ENCODE measurements at places on chromosomes 13 and 19.
A peak's percentile ranks its signal among the peaks of the same experiment; 100 is the strongest.

DNA sequence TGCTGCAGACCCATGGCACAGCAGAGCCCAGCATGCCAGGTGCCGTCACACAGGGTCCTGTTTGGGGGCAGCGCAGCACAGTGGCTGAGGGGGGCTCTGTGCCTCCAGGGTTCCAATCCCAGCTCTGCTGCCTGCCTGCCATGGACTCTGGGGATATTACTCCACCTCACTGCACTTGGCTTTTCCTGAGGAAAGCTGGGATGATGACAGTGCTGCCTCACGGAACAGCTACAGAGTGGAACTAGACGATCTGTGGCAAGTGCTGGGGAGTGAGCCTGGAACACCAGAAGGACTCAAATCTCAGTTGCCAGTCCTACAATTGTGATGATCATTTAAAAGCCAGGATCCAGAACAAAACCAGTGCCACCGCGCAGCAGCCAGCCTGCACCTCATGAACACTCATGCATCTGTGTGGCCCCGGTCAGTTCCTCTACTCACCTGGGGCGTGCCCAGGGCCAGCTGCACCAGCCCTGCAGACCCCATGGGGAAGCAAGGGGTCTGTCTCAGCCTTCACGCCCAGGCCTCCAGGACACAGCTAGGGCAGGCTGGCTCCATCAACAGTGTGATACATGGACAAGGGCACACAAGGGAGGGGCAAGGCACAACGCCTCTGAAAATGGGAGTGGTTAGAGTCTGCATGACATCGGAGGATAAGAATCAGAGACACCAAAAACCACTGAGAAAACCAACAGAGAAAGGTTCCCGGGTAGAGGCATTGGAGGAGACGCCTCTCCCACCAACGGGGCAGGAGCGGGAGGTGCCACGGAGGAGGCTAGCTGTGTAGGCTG lies 55.2 kb downstream of the ATP7B start:
- no peak for DNase-seq

DNA sequence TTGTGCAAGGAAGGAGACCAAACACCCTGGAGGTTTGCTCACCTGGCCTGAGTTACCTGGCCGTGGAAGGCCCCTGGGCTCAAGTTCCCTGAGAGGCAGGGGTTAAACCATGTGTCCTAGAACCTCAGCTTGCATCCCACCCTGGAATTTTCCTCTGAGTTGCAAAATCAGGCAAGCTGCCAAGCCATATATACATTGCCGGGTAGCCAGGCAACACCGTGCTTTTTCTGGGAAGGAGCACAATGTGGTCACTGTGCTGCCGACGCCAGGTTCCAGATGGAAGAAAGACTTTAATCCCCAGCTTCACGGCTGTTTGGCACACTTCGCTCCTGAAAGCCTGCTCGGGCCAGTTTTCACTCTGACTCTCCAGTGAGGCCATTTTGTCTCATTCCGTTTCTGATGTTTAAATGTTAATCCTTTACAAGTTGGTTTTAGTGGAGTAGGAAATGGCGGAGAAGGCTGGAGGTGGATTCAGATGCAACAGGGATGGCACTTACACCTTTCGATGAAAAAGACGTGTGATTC lies 60.1 kb upstream of the PEG3 start:
- no peak for DNase-seq

GRCh38 chr19:46351241-46352041 lies 4.6 kb downstream of the PPP5C start:
- peak; percentile 49 for DNase-seq

- peak; percentile 19 for DNase-seq
Measured at GRCh38 chr13:25046985-25047511, 48.9 kb upstream of the PABPC3 start.

DNA sequence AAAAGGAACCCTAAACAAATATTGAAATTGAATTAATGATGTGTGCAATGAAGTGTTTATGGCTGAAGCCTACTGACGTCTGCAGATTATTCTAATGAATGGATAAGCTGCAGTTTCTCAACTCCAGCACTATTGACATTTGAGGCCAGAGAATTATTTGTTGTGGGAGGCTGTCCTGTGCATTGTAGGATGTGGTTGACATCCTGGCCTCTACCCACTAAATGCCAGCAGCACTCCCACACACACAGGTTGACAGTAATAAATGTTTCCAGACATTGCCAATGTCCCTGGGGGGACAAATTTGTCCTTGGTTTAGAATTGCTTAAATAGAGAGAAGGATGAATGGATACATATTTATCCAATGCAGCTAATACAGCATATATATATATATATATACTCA lies 19.2 kb upstream of the MYH14 start:
- no peak for DNase-seq

DNA sequence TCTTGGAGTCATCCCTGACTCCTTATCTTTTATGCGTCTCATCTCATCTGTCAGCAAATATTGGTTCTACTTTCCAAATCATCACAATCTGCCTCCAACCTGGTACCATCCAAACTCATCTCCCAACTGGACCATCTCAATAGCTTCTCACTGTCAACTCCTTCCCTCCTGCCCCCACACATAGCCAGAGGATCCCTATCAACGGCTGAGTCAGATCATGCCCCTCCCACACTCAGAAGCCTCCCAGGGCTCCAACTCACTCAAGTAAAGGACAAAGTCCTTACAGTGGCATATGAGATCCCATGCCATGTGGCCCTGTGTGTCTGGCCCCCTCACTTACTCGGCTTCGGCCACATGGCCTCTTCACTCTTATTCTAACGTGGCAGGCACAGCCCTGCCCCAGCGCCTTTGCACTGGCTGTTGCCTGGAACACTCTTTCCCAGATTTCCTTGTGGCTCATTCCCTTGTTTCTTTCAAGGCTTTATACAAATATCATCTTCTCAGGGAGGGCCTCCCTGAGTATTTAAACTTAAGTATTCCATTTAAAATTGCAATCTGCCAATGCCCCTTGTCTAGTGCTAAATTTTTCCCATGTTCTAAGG lies 4.3 kb downstream of the SPRED3 start:
- peak; percentile 59 for DNase-seq

GRCh38 chr13:50322006-50322405 lies 306.8 kb downstream of the KCNRG start:
- DNase-seq: no peak

DNA sequence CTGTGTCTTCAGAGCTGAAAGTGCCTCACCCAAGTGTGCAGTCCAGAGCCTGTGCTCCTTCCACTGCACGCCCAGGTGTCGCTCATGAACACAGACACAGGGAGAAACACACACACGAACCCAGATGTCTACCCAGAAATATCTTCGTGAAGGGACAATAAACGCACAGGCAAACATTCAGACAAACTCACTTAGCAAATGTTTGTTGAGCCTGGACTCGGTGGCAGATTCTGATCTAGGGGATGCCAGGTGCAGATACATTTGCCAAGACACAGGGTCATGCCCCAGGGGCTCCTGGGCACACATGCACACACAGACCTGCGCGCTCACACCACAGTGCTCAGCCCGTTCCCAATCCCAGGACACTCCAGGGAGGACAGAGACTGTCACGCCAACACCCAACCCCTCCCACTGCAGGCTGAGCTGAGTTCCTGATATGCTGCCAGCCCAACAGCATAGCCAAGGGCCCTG lies 31.9 kb downstream of the SCGB2B2 start:
- no peak for DNase-seq

- peak; percentile 19 for DNase-seq
Measured at GRCh38 chr19:55406826-55407549, 600 bp downstream of the UBE2S start.

- no peak for DNase-seq
Measured at GRCh38 chr19:41912899-41913537, 15.2 kb downstream of the ERFL start.

DNA sequence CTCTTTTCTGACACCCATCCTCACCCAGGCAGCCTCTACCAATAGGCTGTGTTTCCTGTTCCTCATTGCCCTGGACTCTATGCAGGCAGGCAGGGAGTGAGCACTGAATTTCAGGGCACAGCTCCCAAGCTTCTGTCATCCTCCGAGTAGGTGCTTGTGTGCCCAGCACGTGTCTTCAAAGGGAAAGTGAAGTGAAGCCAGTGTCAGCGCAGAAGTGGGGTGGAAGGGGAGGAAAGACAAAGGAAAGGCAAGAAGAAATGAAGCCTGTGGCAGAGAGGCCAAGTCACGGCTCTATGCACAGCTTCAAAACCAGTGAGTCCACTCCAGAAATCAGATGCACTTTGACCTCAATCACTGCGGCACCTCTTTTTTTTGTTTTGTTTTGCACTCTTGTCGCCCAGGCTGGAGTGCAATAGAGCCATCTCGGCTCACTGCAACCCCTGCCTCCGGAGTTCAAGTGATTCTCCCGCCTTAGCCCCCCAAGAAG lies 16.9 kb downstream of the CEBPA start:
- no peak for DNase-seq

GRCh38 chr13:43682701-43683100 lies 104.1 kb downstream of the ENOX1 start:
- no peak for DNase-seq

DNA sequence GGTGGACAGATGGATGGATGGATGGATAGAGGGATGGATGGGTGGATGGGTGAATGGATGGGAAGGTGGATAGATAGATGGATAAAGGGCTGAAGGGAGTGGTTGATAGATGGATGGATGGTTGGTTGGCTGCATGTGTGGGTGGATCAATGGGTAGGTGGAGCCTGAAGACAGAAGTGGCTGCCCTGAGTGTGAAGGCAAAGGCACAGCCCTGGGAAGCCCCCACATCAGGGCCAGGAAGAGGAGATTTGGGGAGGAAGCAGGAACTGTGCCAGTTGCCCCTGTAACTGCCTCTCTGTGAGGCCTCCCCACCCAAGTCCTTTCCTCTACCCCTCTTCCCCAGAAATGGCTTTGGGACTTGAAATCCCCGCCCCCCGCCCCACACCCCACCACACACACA lies 43.4 kb upstream of the NFIC start:
- DNase-seq: no peak

DNA sequence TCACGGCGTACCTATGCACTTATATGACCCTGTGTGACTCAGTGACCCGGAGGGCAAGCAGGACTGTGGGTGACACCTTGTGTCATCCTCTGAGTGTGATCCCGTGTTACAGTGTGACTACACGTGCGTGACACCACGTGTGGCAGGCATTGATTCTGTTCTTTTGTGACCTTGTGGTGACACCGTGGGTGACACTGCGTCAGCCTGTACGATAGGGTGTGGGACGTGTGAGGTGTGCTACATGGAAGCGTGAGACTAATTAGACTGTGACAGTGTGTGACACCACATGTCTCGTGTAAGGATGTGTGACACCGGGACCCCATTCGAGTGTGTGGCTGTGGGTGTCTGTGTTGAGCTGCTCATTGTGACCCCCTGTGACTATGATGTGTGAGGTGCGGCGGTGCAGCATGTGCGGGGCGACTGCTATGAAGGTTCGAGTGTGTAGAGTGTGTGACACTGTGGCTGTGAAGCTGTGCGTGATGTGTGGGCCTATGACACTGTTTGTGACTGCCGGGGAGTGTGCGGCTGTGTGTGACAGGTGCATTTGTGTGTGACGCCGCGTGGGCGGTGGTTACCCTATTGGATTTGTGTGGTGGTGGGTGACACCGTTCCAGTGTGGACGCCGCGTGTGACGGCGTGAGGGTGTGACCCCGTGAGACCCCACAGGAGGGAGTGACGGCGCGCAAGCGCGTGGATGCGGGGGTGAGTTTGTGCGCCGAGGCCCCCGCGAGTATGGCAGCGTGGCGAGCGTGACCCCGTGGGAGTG lies 399 bp upstream of the SPTBN4 start:
- DNase-seq: no peak

DNA sequence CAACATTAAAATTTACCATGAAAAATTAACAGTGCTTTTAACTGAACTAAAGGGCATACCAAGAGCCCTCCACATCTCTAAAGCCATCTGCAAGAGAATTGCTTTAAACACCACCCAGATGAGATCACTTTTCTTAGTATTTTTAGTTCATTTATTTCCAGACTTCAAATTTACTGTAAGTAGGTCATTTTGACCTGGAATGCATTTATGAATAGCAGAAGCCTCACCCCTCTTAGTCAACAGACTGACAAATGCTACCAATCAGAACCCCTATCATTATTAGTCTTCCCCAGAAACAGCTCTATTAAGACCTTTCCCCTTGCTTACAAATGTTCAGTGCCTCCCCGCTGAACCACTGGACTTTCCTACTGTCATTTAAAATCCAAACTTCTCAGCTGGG lies 27.3 kb downstream of the RUBCNL start:
- DNase-seq: peak; percentile 81

DNA sequence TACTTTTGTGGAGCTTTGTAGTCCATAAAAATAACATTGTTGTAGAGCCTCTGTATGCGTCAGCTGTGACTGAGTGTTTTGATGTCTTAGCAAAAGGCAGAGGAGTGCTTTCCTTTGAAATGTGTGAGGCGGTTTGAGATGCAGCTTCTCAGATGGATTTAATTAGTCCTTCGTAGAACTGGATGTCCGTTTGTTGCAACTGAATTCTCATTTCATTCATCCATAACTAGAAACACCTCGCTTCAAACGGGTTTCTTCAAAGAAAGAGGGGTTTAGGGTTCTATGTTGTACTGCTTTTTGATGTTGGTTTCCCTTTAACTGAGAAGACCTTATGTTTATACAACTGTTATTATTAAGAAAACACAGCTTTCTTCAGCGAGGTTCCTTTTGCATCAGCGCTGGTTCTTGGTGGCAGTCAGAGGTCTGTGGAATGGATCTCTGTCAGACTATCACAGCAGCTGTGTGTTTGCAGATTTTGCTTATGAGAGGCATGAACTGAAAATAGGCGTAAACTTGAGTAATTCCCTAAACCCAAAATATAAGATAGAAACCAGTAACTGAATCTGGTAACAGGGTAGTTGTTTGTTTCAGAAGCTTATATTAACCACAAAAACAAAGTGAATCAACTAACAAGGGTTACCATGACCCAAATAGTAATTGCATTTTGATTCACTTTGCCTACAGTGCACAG lies 194.4 kb downstream of the GGACT start:
- peak; percentile 94 for DNase-seq

- DNase-seq: no peak
Measured at GRCh38 chr13:50235604-50236342, 220.5 kb downstream of the KCNRG start.

- peak; percentile 23 for DNase-seq
Measured at GRCh38 chr13:60146471-60146870, 17.3 kb downstream of the DIAPH3 start.

- no peak for DNase-seq
Measured at GRCh38 chr19:37403403-37403802, 32.5 kb downstream of the ZNF527 start.

DNA sequence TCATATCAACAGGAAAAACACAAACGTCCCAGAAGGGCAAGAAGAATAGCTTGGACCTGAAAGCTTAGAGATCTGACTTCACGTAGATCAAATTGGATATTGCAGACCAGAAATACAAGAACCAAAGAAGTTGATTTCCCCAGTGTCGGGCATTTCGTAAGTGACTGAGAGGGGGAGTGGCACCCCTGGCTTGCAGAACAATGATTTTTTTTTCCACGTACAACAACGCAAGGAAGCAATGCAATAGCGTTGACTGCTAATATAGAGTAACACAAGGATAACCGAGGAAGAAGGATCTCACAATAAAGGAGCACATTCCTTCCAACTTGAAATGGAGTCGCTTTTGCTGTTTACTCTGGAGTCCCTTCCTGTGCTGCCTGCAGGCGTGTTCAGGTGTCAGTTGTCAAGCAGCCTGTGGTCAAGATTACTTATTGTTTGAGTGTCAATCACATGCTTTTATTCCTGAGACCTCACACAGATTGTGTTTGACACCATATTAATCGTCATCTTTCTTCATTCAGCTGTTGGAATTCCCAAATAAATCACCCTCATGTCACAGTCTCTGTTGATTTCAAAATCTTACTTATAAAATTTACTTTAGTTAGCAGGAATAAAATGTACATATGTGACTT lies 139.4 kb downstream of the FREM2 start:
- no peak for DNase-seq

All from fibroblast of skin of right biceps (primary cell).